ENCODE measurements at places on chromosomes 1 and 21.

GRCh38 chr1:183137782-183138181 is 48.3 kb upstream of the LAMC2 start:
- DNase-seq: no peak

DNA sequence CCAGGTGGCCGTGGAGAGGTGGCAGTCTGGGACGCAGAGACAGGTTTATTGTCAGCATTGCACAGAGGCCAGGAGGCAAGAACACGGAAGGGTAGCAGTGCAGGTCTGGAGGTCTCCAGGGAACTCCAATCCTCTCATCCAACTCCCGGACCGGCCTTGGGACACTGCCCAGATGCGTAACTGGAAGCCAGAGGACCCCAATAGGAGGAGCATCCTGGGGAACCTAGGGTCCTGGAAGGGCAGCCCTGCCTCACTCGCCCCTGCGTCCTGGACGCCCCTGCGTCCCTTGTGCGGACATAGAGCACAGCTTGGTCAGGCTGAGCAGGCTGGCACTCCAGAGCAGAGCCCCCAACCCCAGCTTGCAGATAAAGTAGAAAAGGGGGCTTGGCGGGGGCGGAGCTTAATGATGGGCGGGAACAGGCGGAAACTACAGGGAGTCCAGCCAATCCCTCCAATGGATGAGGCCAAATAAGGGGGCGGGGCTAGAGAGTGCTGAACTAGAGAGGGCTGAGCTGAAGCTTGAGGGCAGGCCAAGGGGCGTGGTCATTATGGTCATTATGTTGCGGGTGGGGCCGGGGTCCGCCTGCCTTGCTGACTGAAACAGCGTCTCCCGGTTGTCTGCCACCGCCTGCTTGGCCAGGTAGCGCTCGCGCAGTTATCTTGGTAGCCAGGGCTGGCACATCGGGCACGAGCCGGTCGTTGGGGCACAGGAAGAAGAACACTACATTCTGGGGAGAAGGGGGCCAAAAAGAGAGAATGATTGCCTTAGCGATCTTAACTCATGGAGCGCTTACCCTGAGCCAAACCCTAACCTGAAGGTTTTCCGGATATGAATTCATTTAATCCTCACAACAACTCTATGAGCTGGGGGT is 3.7 kb upstream of the ARHGEF19 start:
- peak; percentile 85 for DNase-seq

DNA sequence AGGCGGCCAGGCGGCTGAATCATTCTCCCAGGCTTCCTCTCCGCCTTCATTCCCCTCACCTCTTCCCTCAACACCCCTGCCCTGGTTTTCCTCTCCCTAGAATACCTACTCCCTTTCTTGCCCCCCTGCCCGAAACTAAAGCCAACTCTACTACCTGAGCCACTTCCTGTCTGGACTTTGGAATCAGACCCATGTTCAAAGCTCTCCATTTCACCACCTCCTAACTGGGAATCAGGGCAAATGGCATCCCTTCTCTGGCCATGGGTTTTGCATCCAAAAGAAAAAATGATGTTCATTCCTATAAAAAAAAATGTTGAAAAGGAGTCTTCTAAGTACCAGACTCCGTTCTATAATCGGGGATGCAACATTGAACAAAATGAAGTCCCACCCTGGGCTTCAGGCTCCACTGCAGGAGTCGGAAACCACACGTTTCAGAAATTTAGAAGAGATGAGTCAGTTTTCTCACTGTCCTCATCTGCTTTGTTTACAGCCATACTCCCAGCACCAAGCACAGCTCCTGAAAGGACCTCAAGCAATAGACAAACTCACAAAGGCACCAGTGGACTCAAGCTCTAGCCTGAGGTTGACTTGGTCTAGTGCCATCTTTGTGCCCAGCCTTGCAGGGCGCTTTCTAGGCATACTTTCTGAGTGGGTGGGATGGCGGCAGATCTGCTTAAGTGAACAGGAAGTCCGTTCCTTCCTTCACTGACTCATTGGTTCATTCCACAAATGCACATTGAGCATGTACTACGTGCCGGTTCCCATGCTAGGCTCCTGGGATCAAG is 176.2 kb downstream of the IGSF21 start:
- DNase-seq: no peak

DNA sequence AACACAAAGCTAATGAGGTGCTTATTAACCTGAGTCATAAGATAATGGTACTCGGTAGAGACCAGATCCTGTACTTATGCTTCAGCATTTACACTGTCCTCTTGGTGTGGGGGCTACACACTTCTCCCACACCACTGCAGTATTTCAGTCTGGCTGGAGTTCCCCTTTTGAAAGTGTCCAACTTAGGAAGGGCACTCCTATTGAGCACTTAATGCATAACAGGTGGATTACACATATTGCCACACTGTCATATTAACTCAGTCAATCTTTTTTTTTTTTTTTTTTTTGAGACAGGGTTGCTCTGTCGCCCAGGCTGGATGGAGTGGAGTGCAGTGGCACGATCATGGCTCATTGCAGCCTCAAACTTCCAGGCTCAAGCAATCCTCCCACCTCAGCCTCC is 1.5 kb downstream of the GPATCH4 start:
- DNase-seq: no peak

GRCh38 chr1:103267266-103267665 is 158.9 kb upstream of the COL11A1 start:
- no peak for DNase-seq

GRCh38 chr1:204418174-204419063 is 6.8 kb upstream of the PPP1R15B start:
- no peak for DNase-seq

Measured in CD4-positive, alpha-beta T cell (primary cell).